ENCODE measurements at places on chromosomes 5 and 9.

- DNase-seq = no peak
Observed at GRCh38 chr9:12922224-12922866, 147.5 kb downstream of the LURAP1L start.

DNA sequence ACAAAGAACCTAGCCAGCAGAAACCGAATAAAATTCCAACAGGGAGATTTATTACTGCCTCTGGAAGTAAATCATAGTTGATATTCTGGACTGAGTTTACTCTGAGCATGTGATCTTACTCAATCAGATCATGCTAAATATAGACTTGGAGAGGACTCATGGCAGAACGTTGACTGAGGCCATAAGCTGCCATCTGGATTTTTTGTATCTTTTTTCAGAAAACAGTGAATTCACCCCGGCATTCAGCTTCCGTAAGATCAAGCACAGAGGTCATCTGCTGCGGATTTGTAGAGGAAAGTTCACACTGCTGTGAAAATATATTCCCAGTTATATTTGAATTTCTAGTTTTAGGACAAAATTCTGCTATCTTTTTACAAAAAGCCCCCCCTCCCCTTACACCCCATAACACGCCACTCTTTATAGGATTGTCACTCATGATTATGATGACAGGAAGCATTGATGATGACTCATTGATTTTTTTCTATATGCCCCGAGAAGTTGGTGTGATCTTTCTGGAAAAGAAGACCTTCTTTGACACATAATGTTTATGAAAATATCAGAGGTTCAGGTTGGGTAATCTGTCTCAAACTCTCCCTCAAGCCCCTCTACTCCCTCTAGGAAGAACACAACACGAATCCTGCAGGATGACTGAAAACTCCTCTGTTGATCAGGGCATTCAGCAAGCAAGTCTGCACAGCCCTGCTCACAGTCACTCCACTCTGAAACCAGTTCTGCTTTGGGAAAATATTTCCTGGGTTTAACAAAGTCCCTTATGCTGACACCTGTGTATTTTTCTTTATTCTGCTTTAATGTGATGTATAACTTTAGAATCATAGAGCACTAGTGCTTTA lies 70.8 kb downstream of the NXNL2 start:
- DNase-seq = no peak

DNA sequence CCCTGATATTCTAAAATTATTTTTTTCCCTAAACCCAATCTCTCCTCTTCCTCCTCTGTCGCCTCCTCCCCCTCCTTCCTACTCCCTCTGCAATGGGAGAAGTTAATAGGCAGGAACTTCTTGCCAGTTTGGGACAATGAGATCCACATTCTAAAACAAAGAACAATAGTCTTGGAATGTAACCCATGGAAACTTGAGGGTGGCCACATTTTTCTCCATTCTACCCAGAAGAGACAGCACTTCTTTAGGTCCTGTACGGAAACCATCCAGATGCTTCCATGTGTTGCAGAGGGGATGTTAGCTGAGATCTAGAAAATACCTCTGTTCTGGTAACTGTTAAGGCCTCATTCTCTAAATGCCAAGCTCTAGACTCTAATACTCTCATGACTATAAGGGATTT lies 10.0 kb downstream of the SPARC start:
- DNase-seq = no peak

DNA sequence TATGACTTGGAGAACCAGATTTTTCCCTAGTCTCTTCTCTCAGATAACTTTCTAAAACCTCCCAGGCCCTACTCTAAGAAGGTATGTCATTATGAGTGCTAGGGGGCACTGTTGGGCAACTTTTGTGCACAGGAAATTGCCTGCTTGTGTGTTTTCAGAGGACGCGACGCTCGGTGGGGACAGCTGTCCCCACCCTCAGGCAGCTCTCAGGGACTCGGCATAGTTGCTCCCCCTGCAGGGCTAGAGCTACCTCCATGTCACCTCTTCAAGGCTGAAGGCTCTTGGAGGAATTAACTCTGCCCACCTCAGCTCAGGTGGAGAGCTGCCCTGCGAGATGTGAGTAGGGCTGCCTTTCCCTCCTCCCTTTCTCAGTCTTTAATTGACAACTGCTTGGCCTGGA lies 10.2 kb upstream of the TIFAB start:
- DNase-seq = peak; percentile 58

GRCh38 chr5:6730407-6730806 lies 17.2 kb downstream of the TENT4A start:
- DNase-seq = no peak

- no peak for DNase-seq
Observed at GRCh38 chr9:87139099-87139730, 191.9 kb upstream of the GAS1 start.

GRCh38 chr9:111003182-111003581 lies 35.1 kb downstream of the LPAR1 start:
- DNase-seq = no peak

DNA sequence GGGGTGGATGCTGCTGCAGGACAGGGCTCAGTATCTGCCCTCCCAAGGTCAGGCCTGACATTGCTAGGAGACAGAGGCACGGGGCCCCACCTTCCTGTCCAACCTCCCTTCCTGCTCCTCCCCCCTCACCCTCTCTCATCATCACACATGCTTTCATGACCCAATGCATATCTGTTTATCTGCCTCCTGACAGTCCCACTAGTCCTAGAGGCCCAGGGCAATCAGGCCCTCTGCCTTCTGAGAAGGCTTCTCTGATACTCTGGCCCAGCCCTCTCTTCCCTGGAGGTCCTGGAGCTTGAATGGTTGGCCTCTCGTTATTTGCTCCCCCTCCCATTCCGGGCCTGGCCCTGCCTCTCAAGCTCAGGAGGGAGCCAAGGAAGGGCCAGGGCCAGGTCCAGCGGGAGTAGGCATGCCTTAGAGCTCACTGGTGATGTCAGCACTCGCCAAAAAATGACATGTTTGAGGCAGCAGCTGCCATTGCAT lies 90.6 kb upstream of the SAP30L start:
- DNase-seq = no peak

GRCh38 chr5:132776131-132776937 lies 705 bp downstream of the SEPTIN8 start:
- no peak for DNase-seq

GRCh38 chr9:134227451-134228411 lies 63.4 kb upstream of the RNU6ATAC start:
- DNase-seq = no peak

- DNase-seq = no peak
Observed at GRCh38 chr9:76585487-76586389, 126.8 kb downstream of the GCNT1 start.

- DNase-seq = no peak
Observed at GRCh38 chr9:135605238-135605781, 34.0 kb downstream of the GLT6D1 start.

GRCh38 chr5:58818465-58818864 lies 235.6 kb downstream of the RAB3C start:
- peak; percentile 22 for DNase-seq

GRCh38 chr5:137611011-137611580 lies 112.0 kb upstream of the SPOCK1 start:
- no peak for DNase-seq

GRCh38 chr5:155313518-155313917 lies 300.0 kb downstream of the KIF4B start:
- no peak for DNase-seq

DNA sequence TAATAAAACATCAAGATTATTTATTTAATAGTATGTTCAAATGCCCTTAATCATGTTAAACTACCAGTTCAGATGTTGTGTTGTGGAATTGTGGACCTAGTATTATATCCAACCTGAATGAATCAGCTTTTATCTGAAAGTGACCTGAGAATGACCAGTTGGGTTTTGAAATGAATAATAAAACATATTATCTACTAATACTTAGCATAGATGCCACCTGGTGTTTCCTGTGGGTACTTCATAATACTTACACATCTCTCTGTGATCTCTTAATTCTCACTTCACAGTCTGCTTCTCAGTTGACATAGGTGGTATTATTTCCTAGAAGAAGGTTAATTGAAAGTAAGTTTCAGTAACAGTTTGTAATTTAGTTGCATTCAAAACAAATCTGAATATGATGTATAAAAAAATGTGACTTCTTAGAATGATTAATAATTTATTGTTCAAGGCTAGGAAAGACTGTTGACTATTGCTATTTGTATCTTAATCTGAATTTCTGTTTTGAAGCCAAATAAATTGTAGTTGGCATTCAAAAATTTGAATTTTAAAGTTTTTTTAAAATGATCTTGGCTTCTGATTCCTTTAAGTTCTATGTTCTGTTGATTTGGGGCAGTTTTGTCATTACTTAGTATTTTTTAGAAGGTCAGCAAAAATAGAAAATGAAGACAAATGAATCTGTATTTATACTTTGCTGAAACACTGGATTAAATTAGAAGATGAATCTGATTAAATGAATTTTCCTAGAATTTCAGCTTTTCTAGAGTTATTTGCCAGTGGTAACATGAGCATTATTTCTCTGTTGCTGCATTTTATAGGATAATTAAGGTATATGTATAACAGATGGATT lies 48.2 kb downstream of the KIF2A start:
- peak; percentile 49 for DNase-seq
